ENCODE measurements at places on chromosomes 2 and 18. TPM values are rescaled to one million over a fixed set of nuclear protein-coding genes. Genes with fewer than 3 reads are reported as not detected.

The ROCK1 gene
- 48.9 TPM for total RNA-seq

DNA sequence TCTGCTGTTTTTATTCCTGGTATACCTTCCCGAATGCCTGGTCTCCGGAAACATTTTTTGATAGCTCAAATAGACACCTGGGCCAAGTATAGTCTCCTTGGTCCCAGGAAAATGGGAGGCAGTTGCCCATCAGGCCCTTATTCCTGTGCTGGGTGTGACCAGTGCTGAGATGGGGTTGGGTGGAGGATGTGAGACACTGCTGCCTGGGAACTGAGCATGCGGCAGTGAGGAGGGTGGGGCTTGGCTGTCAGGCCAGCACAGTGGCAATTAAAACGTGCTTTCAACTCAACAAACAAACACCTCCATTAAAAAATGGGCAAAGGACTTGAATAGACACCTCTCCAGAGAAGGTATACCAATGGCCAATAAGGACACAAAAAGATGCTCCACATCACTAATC lies 12.5 kb downstream of the KLHL29 start:
- DNase-seq, result no peak

DNA sequence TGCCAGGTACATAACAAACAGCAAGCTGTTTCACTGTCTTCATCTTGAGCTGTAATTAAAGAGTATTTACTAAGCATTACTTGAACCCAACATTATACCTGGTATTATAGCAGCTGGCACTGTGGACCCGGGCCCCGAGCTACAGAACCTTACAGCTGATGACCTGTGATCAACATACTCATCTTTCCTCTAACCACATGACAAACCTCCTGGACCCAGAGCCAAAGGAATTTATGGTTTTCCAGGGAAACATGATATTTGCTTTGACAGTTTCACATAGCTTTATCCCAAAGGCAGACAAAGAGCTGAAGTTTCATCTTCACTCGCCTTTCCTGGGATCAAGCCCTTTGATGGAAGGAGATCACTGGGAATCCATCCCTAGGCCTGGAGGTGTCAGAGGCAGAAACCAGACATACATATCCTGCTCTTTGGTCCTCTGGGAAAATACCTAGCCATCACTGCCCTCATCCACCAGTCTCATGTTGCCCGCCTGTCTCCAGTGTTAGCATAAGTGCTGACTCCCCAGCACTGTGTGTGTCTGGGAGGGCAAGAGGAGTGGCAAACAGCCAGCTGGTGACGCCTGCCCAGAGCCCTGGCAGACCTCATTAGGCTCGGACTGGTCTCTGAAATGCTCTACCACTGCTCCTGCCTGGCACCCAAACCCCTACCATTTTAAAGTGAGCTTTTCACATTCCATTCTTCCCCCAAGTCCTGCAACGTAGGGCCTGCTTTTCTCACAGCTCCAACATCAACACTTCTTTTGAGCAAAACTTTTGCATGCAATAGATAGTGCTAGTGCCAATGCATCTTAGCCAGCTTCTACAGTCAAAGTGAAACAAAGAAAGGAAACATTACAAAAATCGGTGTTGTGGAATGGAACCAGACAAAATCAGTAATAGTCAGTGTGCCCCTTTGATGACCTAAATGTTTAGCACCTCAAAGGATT lies 138.8 kb upstream of the CTAGE1 start:
- DNase-seq, result no peak

The NR4A2 gene
- 1.4 TPM for total RNA-seq

DNA sequence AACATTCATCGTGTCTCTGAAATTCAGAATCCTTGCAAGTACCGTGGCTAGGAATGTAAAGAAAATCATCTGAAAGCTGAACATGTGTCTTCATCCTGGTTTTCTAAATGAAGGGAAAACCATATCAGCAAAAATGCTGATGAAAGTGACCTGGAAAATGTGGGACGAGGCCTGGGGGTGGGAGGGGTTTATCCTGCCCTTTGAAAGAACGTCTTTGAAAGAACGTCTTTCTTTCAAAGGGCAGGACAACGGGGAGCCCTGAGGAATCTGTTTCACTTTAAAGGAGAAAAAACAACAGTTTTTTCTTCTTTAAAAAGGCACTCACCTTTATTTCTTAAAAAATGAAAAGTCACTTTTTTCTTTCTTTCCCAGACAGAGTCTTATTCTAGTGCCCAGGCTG lies 185.2 kb downstream of the ALPK2 start:
- no peak for DNase-seq

DNA sequence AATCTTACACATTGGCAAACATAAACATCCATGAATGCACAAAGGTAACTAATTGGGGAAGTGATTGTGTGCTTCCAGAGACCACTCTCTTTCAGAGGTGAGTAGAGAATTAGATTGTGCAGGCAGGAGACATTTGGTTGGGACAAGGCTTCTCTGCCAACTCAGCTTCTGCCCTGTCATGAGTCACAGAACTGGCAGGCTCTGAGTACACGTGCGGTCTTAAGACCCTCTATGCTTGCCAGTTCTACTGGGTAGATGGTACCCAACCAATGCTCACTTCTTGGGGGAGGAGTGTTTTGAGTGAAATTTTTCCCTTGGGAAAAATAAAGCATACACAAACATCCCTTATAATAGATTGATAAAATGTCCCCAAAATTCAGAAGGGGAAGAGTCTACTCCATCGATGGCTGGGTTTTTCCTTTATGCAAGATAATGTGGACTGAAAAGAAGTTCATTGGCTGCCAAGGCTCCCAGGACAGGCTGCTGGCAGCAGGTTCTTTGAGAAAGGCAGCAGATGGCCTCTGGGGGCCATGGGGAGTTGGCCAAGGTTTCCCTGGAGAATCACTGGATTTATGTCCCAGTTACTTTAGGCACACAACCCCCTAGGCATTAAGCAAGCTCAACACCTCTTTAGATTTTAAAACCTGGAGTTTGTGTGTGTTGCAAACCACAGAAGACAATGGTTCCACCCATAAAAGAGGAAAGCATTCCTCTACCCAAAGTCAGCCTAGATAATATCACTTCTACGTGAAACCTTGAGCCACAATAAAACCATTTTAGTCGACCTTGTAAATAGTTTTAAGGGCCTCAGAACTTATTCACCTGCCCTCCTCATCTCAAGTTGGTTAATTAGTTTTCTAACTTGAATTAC lies 417.0 kb downstream of the TXNL1 start:
- DNase-seq, result no peak

DNA sequence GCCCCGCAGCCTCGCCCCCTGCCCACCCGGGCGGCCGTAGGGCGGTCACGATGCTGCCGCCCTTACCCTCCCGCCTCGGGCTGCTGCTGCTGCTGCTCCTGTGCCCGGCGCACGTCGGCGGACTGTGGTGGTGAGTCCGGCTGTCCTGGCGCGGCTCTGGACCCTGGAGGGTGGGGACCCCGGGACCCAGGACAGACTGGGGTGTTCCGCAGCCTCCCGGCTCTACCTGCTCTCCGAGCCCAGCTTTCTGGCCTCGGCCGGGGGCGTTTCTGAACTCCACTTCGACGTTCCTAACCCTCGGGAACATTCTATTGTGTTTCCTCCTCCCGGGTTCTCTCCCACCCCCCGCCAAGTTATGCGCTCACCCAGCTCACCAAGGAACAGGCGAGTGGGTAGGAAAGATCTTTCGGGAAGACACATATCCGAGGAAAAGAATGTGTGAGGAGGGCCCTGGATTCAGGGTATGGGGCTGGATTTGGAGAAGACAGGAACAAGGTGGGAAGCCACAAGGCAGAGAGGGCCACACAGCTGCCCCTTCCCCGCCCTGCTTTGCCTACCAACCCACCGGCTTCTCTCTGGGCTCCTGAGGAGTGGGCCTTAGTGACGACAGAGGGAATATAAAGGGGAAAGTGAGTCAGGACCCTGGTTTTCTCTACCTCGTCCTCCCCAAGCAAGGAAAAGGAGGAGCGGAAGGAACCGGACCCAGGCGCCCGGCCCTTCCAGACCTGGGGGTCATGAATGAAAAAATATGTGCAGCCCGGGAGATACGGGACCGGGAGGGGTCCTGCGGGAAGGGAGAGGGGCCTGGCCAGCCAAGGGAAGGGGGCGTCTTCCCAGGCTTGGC lies 605 bp downstream of the WNT6 start:
- DNase-seq, result peak; percentile 62

- no peak for DNase-seq
Measured at GRCh38 chr2:134392442-134393074, 138.7 kb downstream of the MGAT5 start.

- no peak for DNase-seq
Measured at GRCh38 chr2:210964141-210964764, 407.9 kb downstream of the CPS1 start.

All from H1 (cell line).